ENCODE measurements at places on chromosomes 7 and 10. TPM values are rescaled to one million over a fixed set of nuclear protein-coding genes. Genes with fewer than 3 reads are reported as not detected.

TAS2R3 gene
- 5.7 TPM for total RNA-seq

PTPRN2 gene
- 21.4 TPM for total RNA-seq

BLNK gene
- total RNA-seq, result 49.5 TPM

DNA sequence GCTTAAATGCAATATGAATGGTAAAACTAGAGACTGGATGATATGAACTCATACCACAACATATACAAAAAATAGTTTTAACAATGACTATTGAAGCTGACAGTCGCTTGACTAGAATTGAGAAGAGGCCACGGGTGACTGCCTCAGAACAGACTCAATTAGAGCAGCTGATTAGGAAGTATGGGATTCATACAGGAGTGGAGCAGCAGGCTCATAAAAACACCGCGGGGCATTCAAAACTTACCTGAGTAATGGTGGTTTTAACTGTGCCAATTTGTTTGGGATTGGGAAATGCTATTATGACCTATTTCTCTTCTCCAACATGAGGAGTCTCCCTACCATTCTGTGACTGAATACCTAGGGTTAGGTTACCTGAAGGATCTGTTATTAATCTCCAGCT is 2.1 kb downstream of the CADPS2 start:
- no peak for DNase-seq

DNA sequence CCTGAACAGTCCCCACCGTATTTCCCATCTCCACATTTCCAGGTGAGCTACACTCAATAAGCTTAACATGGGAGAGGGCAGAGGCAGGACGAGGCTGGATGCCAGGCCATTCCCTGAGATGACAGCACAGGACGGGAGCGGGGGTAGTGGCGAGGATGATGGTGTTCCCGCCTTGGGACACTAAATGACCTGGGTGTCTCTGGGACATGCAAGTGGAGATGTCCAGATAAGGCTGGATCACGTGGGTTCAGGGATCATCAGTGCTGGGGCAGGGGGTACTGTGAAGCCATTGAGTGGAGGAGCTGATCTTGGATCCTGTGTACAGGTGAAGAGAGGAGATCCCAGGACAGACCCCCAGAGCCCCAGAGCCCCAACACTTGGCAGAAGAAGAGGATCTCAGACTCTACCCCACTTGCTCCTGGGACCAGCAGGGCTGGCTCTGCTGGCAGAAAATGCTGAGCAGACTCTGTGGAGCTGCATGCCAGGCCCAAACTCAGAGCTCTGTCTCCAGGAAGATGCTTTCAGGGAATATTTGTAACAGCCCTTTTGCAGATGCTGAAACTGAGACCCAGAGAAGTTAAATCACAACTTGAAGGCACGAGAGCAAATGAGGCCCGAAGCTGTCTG is 29.7 kb upstream of the HSPA12A start:
- DNase-seq, result no peak

- no peak for DNase-seq
Observed at GRCh38 chr10:44034946-44035345, 350.0 kb downstream of the CXCL12 start.

- DNase-seq, result no peak
Observed at GRCh38 chr7:116331020-116331419, 120.7 kb downstream of the TES start.

- DNase-seq, result no peak
Observed at GRCh38 chr7:121800916-121801675, 71.9 kb upstream of the PTPRZ1 start.

- no peak for DNase-seq
Observed at GRCh38 chr10:36089790-36090440, 447.8 kb upstream of the FZD8 start.

DNA sequence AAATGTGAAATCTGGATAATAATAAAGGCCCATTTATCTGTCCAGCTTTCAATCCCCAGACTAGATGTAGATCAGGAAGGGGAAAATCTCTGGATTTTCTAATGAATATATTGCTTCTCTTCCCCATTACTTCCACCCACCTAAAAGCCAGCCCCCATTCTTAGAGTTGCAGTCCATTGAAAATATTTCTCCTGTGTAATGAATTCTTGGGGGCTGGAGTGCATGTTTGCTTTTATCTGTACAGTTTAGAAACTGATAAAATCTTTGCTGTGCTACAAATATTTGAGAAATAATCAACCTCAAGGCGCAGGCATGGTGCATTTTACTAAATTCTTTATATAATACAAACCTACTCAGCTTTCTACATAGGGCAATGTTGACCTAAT is 180.8 kb downstream of the ARID5B start:
- no peak for DNase-seq

DNA sequence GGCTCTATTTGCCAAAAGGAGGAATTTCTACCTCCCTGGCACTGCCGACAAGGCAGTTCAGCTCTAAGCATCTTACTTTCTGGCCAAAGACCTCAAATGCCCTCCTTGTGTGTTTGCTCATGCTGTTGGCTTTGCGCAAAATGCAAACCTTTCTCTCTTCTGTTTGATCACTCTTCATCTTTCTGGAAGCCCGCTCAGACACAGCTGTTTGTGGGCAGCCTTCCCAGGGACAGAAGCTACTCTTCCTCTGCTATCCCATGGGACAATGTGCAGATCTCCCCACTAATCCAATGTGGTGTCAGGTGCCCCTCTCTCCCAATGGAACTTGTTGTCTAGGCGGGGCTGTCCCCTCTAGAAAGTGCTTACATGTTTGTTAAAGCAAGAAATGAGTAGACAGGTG is 278.7 kb downstream of the CCSER2 start:
- no peak for DNase-seq

Data from Peyer's patch (tissue), 4 donors.